ENCODE measurements at places on chromosomes 4 and X. TPM values are rescaled to one million over a fixed set of nuclear protein-coding genes. Genes with fewer than 3 reads are reported as not detected.
A peak's percentile ranks its signal among the peaks of the same experiment; 100 is the strongest.

GRCh38 chrX:131955099-131955777 is 67.9 kb upstream of the STK26 start:
- no peak overlapping the region for H3K4me3 ChIP-seq
- peaks cover 7% of the 10 kb centered on the region for H3K4me1 ChIP-seq
- H3K27ac ChIP-seq: no peak overlapping the region
- no peaks in the 10 kb centered on the region for H3K36me3 ChIP-seq
- no peak for DNase-seq

GRCh38 chrX:40651620-40652223 is 4.4 kb upstream of the CXorf38 start:
- peak; percentile 89 for DNase-seq
- no peaks in the 10 kb centered on the region for H3K27me3 ChIP-seq
- H3K36me3 ChIP-seq: peaks cover 10% of the 10 kb centered on the region
- no peak overlapping the region for H3K27ac ChIP-seq
- H3K4me1 ChIP-seq: peaks cover 4% of the 10 kb centered on the region

GRCh38 chrX:24646745-24647182 is 383 bp downstream of the PCYT1B start:
- H3K4me3 ChIP-seq: peak overlapping the region; percentile 66
- peak; percentile 55 for DNase-seq
- no peaks in the 10 kb centered on the region for H3K36me3 ChIP-seq
- H3K4me1 ChIP-seq: peaks cover 13% of the 10 kb centered on the region
- peaks cover 22% of the 10 kb centered on the region for H3K27me3 ChIP-seq

- DNase-seq: no peak
- H3K27ac ChIP-seq: no peak overlapping the region
- peaks cover 1% of the 10 kb centered on the region for H3K36me3 ChIP-seq
- peaks cover 43% of the 10 kb centered on the region for H3K27me3 ChIP-seq
Observed at GRCh38 chrX:50471390-50471789, 765 bp upstream of the DGKK start.

DNA sequence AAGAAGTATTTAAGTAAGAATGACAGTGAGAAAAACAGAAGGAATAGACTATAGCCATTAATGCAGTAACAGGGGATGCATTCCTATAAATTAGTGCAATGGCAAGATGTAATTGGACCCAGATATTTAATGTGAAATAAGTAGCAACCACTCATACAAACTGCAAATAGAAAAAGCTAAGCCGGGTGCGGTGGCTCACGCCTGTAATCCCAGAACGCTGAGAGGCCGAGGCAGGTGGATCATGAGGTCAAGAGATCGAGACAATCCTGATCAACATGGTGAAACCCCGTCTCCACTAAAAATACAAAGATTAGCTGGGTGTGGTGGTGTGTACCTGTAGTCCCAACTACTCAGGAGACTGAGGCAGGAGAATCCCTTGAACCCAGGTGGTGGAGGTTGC is 845.8 kb downstream of the PDHA2 start:
- H3K4me3 ChIP-seq: no peak overlapping the region
- H3K27ac ChIP-seq: no peak overlapping the region
- H3K4me1 ChIP-seq: no peaks in the 10 kb centered on the region
- H3K27me3 ChIP-seq: no peaks in the 10 kb centered on the region
- no peaks in the 10 kb centered on the region for H3K36me3 ChIP-seq
- DNase-seq: no peak

DNA sequence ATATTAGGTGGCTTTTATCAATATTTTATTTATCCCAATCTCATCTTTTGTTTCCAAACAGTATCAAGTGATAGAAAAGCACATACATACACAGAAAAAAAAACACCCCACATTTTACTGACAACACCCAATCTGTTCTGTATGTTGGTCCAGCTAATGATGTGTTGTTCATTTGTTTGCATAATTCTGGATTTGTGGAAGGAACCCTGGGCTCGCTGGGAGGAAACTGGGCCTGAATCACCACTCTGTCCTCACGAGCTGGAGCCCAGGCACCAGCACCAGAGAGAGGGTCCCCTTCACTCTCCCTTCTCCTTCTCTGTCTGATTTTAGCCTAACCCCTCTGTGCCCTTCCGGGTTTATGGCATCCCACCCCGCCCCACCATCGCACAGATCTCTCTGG is 79.8 kb downstream of the PSAPL1 start:
- no peak overlapping the region for H3K4me3 ChIP-seq
- no peak for DNase-seq
- no peaks in the 10 kb centered on the region for H3K27me3 ChIP-seq
- H3K36me3 ChIP-seq: no peaks in the 10 kb centered on the region
- H3K27ac ChIP-seq: no peak overlapping the region

- DNase-seq: no peak
- H3K27me3 ChIP-seq: peaks cover 10% of the 10 kb centered on the region
- no peaks in the 10 kb centered on the region for H3K4me1 ChIP-seq
- no peak overlapping the region for H3K27ac ChIP-seq
- H3K36me3 ChIP-seq: no peaks in the 10 kb centered on the region
Observed at GRCh38 chrX:109596015-109596414, 29.0 kb downstream of the KCNE5 start.

DNA sequence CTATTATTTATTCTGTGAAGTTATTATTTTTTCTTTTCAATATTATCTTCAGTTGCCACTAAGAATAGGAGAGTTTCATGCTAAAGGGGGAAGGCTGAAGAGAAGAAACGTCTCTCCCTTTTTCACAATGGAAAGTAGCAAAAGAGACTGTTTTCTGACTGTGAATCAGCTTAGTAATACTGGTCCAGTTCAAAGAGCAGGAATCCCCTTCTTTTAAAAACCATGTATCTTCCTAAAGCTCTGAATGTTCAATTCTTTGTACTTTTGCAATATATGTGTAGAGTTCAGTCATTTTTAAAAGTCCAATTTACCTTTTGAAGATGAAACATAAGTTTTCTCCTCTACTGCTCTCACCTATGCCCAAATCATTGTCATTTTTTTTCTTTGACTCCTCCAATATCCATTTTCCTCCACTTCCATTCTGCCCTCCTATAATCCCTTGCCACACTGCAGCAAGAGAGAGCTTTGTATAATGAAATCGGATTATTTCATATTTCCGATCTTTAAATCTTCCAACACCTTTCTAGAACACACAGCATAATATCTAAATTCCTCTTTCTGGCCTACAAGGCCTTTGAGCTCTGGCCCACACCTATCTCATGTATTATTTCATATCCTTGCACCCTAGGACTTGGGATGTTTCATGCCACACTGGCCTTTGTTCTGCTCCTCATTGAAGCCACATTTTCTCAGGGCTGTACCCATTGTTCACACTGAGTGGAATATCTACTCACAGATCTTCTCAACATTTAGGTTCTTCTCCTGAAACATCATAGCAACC is 195.3 kb downstream of the CAMK2D start:
- H3K4me1 ChIP-seq: peaks cover 40% of the 10 kb centered on the region
- H3K27me3 ChIP-seq: no peaks in the 10 kb centered on the region
- peak overlapping the region; percentile 26 for H3K27ac ChIP-seq
- peaks cover 28% of the 10 kb centered on the region for H3K36me3 ChIP-seq

DNA sequence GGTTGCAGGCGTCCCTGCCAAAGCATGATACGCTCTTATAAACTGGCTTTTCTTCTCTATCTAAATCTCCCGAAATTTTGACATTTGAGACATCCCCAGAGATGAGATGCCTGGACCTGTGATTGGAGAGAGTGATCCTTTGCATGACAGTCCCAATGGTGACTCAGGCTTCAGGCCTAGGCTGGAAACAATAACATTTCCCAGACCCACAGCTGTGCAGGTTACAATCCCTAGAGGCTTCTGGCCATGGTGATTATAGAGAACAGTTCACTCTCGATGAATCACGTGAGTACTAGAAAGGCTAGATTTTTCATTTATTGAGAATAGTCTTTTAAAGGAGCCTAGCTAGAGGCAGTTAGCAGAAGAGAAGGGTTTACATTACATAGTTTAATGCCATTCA is 75.9 kb downstream of the SPATA18 start:
- H3K36me3 ChIP-seq: no peaks in the 10 kb centered on the region
- H3K27me3 ChIP-seq: no peaks in the 10 kb centered on the region
- no peaks in the 10 kb centered on the region for H3K4me1 ChIP-seq
- no peak for DNase-seq

DNA sequence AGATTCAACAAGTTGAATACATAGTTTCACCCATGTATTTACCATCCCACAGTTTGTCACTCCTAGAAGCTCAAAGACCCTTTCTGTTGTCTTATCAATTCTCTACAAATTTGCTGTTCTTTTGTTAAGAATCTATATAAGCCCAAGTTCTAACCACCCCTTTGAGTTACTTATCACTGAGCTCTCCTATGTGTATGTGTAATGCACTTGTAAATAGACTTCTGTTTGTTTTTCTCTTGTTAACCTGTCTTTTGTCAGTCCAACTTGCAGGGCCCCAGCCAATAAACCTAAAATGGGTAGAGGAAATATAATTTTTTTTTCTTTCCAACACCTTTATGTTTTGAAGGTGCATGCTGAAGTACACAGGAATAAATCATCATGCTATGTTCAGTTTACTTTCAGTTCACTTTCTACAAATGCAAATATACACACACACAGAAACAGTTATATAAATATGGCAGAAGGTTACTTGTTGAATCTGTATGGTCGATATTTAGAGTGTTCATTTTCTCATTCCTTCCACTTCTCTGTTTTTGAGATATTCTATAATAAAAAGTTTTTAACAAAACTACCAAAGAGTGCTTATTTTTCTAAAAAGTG is 22.3 kb upstream of the CLOCK start:
- peaks cover 7% of the 10 kb centered on the region for H3K27me3 ChIP-seq
- no peaks in the 10 kb centered on the region for H3K4me1 ChIP-seq
- H3K4me3 ChIP-seq: no peak overlapping the region
- H3K36me3 ChIP-seq: no peaks in the 10 kb centered on the region

DNA sequence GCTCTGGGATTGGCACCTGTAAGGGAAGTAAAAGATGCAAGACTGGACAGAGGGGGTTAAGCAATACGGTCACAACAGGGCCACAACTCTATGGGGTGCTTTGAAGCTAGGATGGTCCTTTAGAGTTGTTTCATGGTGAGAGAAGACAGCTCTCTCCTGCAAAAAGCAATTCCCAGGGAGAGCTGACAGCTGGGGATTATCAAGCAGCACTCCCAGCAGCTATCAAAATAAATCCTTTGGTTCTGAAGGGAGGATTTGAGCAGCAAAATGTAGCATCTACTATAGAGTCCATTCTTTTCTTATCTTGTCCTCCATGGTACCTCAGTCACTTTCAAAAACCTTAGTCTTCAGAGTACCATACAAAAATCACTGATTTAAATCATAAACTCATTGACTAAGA is 35.1 kb upstream of the AP1AR start:
- DNase-seq: no peak
- H3K36me3 ChIP-seq: peaks cover 1% of the 10 kb centered on the region
- no peak overlapping the region for H3K27ac ChIP-seq
- peaks cover 17% of the 10 kb centered on the region for H3K4me1 ChIP-seq
- peaks cover 1% of the 10 kb centered on the region for H3K27me3 ChIP-seq

- H3K27me3 ChIP-seq: no peaks in the 10 kb centered on the region
- no peak for DNase-seq
- no peaks in the 10 kb centered on the region for H3K36me3 ChIP-seq
- H3K4me3 ChIP-seq: no peak overlapping the region
- H3K4me1 ChIP-seq: no peaks in the 10 kb centered on the region
Observed at GRCh38 chrX:105221374-105221773, 880 bp upstream of the TEX13A start.

GRCh38 chr4:85778632-85779131 is 303.7 kb downstream of the ARHGAP24 start:
- no peaks in the 10 kb centered on the region for H3K27me3 ChIP-seq
- DNase-seq: no peak
- H3K4me3 ChIP-seq: no peak overlapping the region

DNA sequence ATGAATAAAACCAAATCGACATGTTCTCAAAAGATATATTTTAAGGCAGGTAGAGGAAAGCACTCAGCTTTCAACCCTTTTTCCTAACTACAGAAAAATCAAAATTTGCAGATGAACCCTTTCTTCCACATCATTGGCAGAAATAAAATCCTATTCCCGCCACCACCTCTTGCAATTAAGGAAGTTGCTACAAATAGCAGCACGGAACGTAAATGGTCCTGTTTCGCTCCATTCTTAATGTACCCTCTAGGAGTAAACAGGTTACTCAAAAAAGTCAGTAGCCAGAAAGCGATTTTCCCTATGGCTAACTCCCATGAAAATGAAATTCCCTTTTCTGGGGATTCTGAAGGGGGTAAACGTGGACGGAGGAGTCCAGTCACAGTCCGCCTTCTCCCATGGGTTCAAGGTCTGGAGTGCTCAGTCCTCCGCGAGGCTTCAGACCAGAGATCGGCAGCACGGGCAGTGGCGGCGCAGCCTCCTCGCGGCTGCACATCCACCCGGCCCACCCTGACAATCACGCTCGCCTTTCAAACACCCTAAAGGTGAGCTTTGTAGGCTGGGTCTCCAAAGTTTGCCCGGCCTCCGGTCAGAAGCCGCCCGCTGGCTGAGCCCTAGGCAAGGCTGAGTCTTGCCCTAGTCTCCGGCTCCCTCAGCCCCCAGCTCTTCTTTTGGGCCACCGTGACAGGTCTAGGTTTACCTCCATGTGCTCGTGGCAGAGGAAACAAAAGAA is 1.8 kb downstream of the ATP11C start:
- H3K4me3 ChIP-seq: peak overlapping the region; percentile 78
- H3K4me1 ChIP-seq: peaks cover 17% of the 10 kb centered on the region
- H3K27me3 ChIP-seq: no peaks in the 10 kb centered on the region

GRCh38 chrX:14843666-14844065 is 29.2 kb downstream of the FANCB start:
- no peak for DNase-seq
- H3K36me3 ChIP-seq: peaks cover 14% of the 10 kb centered on the region
- H3K27ac ChIP-seq: no peak overlapping the region
- H3K4me3 ChIP-seq: no peak overlapping the region
- H3K4me1 ChIP-seq: no peaks in the 10 kb centered on the region

- no peaks in the 10 kb centered on the region for H3K36me3 ChIP-seq
- H3K4me3 ChIP-seq: no peak overlapping the region
- peaks cover 10% of the 10 kb centered on the region for H3K27me3 ChIP-seq
- no peak overlapping the region for H3K27ac ChIP-seq
Observed at GRCh38 chr4:47659342-47659741, 174.3 kb downstream of the ATP10D start.

DNA sequence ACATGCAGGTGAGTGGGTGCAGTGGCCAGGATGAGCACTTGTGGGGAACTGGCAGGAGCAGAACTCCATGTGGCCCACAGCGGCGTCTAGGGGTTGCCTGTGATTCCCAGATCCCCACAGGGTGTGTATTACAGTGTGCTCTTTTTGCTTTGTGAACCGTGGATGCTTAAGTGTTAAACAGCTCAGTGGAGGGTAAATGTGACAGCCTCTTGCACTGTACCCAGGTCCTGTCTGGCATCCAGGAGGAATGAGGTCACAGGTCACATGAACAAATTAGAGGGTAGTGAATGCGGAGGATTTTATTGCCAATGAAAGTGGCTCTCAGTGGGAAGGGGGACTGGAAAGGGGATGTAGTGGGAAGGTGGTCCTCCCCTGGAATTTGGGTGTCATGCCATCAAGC is 447.8 kb downstream of the SPRY1 start:
- DNase-seq: no peak
- H3K4me1 ChIP-seq: no peaks in the 10 kb centered on the region
- H3K4me3 ChIP-seq: no peak overlapping the region
- H3K27me3 ChIP-seq: peaks cover 1% of the 10 kb centered on the region
- H3K27ac ChIP-seq: no peak overlapping the region
- no peaks in the 10 kb centered on the region for H3K36me3 ChIP-seq

GRCh38 chrX:150164971-150165600 is 198.0 kb upstream of the MAMLD1 start:
- DNase-seq: peak; percentile 17
- no peaks in the 10 kb centered on the region for H3K4me1 ChIP-seq
- no peaks in the 10 kb centered on the region for H3K36me3 ChIP-seq
- H3K27ac ChIP-seq: no peak overlapping the region
- H3K27me3 ChIP-seq: no peaks in the 10 kb centered on the region

Gene FBXW7
- 42.2 TPM for total RNA-seq

Gene F9
- not detected for total RNA-seq

Gene LRPAP1
- total RNA-seq: 76.1 TPM

Gene SLC39A8
- total RNA-seq: 80.4 TPM

Gene PPBP
- not detected for total RNA-seq

Gene GC
- not detected for total RNA-seq

Gene SLC2A9
- 1.6 TPM for total RNA-seq

Gene TAF7L
- total RNA-seq: 0.19 TPM

Gene DRP2
- total RNA-seq: 0.28 TPM

Data from activated CD4-positive, alpha-beta T cell treated with anti-CD3 and anti-CD28 coated beads, Interleukin-2, amount 10 ng/mL, durations not matched to agents 24 days and 14 days (primary cell).